ENCODE measurements at places on chromosomes 7 and 10.

DNA sequence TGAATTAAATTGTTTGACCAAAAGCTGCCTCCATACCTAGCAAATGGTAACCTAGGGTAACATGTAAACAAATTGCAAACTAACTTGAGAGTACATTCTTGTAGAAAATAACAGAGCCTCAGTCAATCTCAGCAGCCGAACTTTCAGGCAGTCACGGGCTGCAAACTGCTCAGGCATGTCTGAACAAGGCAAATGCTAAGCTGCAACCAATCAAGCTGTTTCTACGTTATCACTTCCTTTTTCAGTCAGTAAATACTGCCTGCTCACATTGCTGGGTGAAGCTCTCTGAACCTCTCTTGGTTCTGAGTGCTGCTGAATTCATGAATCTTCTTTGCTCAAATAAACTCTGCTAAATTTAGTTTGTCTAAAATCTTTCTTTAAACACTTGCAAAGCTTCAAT is 1212.4 kb downstream of the SORCS1 start:
- peak; percentile 52 for DNase-seq

- DNase-seq: no peak
Measured at GRCh38 chr7:146661929-146662328, 545.3 kb downstream of the CNTNAP2 start.

- DNase-seq: no peak
Measured at GRCh38 chr10:3774018-3774813, 10.8 kb downstream of the KLF6 start.

DNA sequence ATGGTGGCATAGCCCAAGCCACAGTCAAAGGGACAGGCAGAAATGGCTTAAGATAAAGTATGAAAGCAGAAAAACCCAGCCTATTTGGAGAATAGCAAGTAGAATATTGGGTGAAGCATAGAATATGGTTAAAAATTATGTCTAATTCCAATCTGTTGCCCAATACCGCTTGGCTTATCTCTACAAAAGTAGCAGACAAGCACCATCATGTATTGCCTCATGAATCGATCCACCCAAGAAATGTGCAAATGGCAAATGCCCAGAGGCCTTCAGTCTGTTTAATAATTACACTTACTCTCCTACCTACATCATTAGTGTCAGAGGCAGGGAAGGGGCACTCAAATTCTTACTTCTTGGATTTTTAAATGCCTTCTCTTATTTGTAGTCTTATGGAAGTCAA is 130.9 kb upstream of the ADAM12 start:
- no peak for DNase-seq

DNA sequence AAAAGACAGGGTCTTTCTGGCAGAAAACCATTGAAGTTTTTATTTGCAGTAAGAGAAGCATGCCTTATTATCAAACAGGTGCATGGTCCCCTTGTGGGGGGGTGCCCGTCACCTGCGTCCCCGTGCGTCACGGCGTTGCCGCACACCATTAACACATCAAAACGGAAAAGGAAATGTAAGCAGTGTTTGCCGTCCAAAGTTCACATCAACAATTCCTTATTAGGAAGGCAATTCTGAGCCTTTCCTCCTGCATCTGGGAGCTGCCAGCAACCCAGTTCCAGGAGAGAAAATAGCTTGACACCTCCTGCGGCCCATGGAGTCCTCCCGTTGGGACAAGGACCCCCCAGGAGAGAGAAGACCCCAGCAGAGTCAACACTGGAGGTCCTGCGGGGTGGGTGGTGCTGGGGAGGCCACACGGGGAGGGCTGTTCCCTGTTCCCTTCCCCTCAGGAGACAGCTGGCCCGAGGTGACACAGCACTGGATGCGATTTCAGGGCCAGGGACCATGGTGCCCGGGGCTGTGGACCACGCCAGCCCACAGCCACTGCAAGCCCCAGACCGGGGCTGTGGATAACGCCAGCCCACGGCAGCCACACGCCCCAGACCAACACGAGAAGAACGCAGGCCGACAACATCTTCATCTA is 39.5 kb downstream of the DIP2C start:
- DNase-seq: no peak

GRCh38 chr10:113515601-113516000 is 37.3 kb upstream of the HABP2 start:
- DNase-seq: no peak

- no peak for DNase-seq
Measured at GRCh38 chr7:148093375-148094166, 497.0 kb upstream of the C7orf33 start.

GRCh38 chr10:116668018-116668417 is 47.3 kb downstream of the PNLIPRP2 start:
- no peak for DNase-seq

DNA sequence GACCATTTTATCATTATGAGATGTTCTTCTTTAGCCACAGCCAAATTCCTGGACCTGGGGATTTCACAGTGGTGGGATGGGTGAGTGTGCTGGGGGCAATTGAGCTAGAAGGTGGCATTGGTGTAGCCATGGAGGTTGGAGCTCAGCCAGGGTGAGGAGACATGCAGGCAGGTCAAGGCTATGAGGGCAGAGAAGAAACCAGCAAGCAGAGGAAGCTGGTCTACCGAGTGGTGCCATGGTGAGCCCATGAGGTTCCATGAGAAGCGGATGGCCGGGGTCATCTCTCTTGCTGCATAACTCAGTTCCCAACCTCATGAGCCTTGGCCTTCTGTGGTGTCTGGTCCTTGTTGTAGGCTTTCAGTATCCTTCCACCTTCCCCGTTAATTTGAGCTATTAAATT is 91.4 kb downstream of the CARD11 start:
- no peak for DNase-seq

DNA sequence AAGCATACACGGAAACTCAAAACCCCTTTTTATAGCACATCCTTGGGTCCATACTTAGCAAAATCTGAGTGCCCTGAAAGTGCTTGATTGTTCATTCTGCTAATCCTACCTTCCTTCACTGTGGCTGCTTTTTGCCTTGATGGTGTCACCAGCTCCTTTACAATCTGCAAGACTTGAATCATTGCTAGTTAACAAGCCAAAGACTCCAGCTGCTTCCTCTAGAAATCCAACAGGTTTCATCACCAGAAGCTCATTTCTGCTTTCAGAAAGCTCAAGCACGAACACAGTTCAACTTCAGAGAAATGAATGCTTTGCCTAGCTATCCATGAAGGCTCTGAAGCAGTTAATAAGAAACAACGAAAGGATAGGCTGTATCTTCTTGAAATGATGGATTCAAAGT is 38.0 kb downstream of the USP6NL start:
- DNase-seq: peak; percentile 41

GRCh38 chr10:100154666-100155065 is 31.2 kb downstream of the ERLIN1 start:
- DNase-seq: no peak

DNA sequence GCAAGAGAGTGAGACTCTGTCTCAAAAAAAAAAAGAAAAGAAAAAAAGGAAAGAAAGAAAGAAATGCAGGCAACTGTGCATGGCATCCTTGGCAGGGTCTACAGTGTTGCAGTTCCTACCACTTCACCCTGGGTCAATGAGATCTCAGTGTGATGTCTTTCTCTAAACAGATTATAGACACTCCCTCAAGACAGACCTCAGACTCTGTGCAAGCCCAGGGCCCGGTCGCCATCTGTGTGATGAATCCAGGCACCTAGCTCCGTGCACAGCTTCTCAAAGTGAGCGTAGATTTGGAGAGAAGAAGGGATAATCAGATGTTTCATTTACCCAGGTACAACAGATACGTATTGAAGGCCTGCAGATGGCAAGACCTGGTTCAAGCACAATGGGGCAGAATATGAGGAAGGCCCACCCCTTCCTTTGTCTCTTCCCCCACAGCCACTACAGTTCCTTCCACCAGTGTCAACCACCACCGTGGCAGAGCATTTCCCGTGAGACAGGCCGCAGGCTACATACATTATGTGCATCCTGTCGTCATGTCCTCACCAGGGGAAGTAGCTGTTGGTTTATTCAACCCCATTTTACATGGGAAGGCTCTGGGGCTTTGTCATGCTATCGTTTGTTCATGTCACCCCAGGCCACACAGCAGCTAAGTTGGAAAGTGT is 471.7 kb upstream of the GALNT17 start:
- no peak for DNase-seq

- DNase-seq: no peak
Measured at GRCh38 chr7:150778014-150778737, 22.0 kb downstream of the TMEM176B start.

GRCh38 chr10:24814568-24815313 is 91.1 kb upstream of the ARHGAP21 start:
- no peak for DNase-seq

DNA sequence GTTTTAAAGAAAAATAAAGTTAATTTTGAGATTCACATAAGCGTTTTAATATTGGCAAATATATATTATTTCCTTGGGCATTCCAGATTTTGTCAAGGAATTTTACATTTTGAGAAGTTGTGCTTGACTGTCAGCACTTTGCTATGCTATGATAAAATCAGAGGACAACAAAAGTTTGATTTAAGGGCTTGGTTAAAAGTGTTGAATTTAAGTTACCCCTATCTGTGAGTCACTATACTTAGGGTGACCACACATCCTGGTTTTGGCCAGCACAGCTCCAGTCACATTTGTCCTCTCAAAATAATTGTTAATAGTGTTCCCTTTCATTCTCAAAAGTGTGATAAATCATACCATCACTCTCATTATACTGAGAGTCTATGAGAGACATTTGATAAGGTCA is 34.2 kb upstream of the ANK3 start:
- no peak for DNase-seq

DNA sequence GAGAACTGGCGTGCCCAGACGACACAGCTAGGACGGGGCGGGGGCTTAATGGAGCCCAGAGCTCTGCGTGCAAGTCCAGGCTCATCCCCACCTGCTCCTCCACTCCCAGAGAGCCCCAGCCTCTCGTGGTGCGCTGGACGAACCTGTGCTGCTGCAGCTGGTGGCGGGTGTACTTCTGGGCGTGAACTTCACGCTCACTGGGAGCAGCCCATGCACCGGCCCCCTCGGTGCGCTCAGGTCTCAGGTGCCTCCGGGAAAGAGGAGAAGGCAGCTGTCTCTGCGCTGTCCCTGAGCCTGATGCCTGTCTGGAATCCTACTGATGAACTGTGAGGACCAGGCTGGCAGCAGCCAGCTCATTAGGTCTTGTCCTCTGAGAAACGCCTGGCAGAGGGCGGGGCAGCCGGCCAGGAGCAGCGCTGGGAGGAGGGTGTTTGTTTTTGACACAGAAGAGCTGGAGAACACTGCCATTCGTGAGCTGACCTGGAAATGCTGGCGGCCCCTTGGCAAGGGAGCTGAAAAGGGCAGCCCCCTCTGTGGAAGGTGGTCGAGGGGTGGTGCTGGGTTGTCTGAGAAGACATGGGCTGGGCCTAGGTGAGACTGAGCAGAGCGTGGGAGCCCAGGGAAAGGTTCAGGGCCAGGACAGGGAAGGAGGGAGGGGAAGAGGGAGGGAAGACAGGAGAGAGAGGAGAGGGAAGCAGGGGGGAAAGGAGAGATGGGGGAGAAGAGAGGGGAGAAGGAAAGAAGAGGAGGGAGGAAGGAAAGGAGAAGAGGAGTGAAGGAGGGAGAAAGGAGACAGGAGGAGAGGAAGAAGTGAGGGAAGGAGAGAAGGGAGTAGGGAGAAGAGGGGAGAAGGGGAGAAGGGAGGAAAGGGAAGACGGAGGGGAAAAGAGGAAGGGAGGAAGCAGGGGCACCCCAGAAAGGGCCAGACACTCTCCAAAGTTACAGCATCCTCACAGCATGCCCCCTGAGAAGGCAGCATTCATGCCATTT is 53.5 kb upstream of the TNS3 start:
- peak; percentile 62 for DNase-seq

- peak; percentile 88 for DNase-seq
Measured at GRCh38 chr10:6204341-6205191, 1.8 kb downstream of the PFKFB3 start.

- DNase-seq: no peak
Measured at GRCh38 chr7:158723266-158723665, 18.7 kb upstream of the NCAPG2 start.

- DNase-seq: no peak
Measured at GRCh38 chr10:88182601-88182930, 319.1 kb downstream of the PTEN start.

DNA sequence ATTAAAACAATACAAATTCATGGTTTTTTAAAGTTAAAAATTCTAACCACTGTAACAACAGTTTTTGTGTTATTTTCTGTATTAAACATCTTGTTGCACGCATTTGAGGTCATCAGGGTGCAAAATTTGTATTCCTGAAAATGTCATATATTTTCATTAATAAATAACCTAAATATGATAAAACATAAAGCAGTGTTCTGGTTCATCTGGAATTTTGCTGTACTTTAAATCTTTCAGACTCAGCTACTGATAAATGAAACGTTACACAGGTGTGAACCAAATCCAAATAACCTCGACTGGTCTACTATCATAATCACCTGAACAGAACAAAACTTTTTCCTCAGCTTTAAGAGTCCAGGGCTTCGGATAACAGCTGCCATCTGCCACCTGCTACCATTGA is 6.9 kb downstream of the IFIT2 start:
- no peak for DNase-seq

DNA sequence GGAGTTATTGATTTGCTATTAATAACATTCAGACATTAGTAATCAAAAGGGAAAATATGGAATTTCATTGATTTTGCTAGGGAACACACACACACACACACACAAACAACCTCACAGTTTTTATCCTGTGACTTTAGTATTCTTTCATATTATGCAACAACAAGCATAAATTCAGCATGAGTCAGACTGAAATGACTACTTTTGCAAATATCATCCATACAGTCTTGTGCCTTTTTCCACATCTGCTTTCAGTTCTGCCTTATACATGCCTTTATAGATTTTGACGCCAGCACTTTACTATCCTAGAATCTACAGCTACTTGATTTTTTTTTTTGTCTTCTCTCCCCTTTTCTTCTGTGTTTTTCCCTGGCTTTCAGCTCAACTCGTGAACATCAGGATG is 975.8 kb upstream of the LRRTM3 start:
- DNase-seq: no peak

DNA sequence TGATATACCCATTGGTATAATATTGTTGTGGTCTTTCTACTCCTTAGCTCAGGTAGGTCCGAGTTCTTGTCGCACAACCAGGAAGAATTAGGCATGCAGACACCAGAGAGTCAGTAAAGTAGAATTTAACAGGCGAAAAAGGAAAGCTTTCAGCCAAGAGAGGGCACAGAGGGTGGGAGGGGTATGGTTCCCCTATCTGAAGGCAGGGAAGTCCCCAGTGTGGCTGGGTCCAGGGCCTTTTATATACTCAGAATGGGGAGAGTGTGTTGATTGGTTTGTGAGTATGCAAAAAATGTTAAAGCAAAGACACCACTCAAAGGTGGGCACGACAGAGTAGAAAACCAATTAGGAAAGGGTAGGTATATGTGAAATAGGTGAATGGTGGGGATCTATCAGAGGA is 53.9 kb downstream of the IMMP2L start:
- no peak for DNase-seq

GRCh38 chr7:45185028-45185863 is 27.7 kb downstream of the RAMP3 start:
- DNase-seq: no peak

DNA sequence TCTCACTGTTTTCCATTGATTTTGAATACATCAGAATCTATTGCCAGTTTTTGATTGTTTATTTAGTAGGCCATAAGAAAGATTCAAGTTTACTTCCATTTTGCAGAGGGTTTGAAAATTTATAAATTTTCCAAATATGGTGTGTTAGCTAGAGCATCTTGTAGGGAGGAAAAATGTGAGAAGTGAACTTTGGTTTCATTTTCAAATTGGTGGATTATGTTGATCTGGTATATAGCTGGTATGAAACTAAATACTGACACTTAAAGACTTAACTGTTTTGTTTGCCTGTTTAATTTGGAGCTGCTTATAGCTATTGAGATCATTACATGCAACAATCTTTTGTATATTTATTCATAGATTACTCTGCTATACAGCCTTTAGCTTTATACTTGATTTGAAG is 108.1 kb downstream of the ADAM22 start:
- no peak for DNase-seq
